ENCODE measurements at places on chromosomes 7 and 10.

GRCh38 chr7:93228302-93228701 lies 2.0 kb upstream of the HEPACAM2 start:
- peak; percentile 55 for DNase-seq

DNA sequence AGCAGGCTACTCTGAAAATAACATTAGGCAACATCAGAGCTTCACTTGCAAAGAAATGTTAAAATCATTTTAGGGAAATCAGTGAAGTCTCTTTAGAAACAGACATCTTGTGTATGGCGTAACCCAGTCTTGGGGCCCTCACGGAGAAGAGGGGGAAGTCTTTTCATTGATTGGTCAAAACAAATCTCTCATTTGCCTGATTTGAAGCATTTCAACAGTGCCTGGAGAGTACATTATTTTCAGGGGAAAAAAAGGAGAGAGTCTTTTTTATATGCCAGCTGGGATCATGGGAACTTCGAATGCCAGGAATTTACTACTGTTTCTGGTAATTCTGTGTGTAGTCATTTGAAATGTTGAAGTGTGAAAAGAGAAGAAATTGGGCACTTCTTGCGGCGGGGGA lies 471.4 kb downstream of the PLXDC2 start:
- DNase-seq = no peak

DNA sequence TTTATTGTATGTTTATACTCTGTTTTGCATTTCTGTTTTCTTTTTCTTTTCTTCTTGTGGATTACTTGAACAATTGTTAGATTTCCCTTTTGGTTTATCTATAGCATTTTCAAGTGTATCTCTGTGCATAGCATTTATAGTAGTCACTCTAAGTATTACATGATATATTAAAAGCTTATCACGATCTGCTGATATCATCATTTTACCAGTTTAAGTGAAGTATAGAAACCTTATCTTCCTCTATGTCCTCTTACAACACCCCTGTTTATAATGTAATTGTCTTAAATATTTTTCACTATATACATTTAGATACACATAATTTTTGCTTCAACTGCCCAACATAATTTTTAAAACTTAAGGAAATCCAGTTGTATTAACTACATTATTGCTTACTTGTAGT lies 513.9 kb upstream of the CELF2 start:
- DNase-seq = no peak

GRCh38 chr7:66304536-66304935 lies 99.4 kb downstream of the TPST1 start:
- DNase-seq = no peak

DNA sequence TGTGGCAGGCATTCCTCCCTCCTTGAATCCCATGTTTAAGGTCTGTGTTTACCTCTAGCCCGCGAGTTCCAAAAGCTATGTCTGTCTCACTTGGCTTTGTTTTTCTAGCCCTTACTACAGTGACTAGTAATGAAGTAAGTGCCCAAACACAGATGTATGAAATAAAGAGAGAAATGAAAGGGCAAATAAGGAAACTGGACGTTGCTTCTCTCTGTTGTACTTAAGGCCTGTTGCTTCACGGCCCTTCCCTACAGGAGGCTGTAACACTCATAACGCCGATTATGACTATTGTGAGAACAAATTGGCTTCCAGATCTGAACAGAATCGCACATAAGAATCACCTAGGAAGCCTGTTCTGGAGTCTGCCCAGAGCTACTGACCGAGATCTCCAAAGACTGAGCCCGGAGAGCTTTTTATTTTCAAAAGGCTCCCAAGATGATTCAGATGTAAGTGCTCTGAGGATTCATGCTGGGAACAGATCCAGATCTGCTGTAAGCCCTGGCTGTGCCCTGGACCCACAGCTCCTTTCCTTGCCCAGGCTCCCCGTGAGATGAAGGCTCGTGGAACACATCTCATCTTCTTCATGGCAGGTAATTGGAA lies 432.6 kb downstream of the SDK1 start:
- DNase-seq = no peak

GRCh38 chr10:110641256-110641655 lies 2.9 kb upstream of the RBM20 start:
- no peak for DNase-seq

DNA sequence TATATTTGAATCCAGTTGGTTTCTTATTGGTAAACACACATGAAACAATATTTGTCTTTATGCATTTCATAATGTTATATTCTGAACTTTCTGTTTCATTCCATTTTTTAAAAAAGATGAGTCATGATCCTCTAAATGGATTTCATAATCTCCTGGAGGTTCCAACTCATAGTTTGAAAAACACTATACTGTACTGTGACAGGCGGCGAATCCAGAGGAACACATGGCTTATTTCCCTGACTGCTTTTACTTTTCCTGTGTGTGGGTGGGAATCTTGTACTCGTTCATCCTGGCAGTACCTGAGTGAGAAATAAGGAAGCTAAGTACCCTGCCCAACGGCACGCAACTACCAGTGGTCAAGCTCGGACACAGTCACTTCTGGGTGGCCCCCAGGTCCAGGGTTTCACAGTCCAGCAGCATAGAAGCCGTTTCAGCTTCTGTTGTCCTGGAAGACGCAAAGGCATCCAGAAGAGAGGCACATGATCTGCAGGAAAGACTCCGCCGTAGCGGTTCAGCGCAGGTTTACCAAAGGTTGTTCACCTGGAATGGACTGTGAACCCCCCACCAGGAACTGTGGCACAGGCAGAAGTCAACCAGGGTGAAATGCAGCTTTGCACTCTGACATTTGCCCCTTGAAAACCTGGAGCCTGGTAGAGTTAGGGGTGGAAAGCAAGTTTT lies 117.7 kb downstream of the CCNY start:
- peak; percentile 60 for DNase-seq

GRCh38 chr7:129591868-129592267 lies 19.7 kb upstream of the NRF1 start:
- no peak for DNase-seq

GRCh38 chr7:2195400-2196246 lies 37.1 kb downstream of the MAD1L1 start:
- no peak for DNase-seq

- peak; percentile 89 for DNase-seq
Measured at GRCh38 chr7:135763261-135763660, 14.6 kb upstream of the FAM180A start.

DNA sequence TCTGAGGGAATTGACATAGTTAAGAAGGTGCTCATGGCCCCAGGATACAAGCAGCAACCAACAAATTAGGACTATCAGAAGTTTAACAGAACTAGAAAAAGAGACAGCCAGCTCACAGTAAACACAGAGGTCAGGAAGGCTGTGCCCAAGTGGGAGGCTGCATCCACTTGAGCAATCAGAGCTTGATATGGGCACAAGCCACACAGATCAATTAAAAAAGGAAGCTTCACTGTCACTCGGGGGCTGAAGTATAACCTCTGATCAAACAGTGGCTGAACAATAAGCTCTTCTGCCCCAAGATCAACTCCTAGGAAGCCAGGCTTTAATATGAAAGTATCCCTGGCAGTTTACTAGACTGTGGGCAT lies 40.0 kb downstream of the ZNF438 start:
- DNase-seq = no peak

GRCh38 chr7:66050990-66051448 lies 24.6 kb upstream of the ASL start:
- peak; percentile 97 for DNase-seq

- DNase-seq = no peak
Measured at GRCh38 chr10:43361547-43362190, 9.8 kb upstream of the FXYD4 start.

DNA sequence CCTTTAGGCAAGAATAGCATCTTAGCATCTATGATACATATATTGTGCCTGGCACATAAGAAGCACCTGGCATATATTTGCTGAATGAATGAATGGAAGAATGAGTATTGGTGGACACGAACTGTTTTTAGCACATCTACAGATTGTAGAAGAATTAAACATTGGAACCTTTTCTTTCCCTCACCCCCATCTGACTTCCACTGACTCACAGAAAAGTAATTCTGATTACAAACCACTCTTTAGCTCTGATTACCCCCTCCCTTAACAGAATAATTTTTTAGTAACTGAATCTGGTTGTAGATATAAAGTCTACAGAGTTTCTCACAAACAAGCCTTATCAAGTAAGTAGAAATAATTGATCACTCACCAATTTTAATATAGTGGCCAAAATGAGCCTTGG lies 31.9 kb downstream of the SLC26A4 start:
- DNase-seq = no peak

DNA sequence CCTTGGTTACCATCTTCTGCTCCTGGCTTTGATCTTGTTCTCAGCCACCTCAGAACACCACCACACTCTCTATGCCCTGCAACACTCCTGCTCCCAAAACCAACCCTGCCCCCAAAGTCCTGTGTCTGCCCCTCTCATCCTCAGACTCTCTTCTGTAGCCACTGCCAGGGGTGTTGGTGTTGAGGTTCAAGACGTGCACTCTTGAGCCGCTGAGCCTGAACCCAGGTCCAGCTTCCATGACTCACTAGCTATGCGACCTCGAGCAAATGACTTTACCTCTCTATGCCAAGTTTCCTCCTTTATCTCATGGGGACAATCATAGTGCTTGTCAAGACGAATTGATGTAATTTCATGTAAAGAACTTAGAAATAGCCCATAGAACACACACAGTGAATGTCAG lies 840 bp upstream of the ATP6V0A4 start:
- no peak for DNase-seq

GRCh38 chr10:46550795-46551700 lies 5.4 kb downstream of the GPRIN2 start:
- no peak for DNase-seq

- no peak for DNase-seq
Measured at GRCh38 chr10:48759113-48759901, 74.6 kb downstream of the WDFY4 start.

DNA sequence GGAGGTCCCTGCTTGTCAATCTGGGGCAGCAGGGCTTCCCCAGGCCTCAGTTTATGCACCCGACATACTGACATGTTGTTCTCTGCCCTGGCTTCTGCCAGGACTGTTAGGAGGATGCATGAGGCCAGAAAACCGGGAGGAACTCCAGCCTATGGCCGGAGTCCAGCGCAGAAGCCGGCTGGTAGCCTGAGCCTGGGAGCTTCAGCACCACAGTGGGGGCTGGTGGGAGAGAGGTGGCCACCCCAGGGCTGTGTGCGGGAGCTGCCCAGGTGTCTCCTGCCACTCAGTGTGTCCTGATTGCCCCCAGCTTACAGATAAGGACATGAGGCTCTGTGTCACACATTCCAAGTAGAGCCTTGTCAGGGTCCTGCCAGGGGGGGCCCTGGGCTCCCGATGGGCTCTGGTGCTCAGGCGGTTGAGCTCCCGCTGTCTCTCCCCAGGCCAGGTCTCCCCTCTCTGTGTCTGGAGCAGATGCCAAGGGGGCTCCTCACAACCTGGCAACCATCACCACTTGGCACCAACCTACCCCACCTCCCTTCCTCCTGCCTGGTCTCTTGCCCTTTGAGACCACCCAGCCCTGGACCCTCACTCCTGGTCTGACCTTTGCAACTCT lies 32.3 kb downstream of the PPIF start:
- DNase-seq = no peak

GRCh38 chr7:158111906-158112570 lies 475.6 kb downstream of the PTPRN2 start:
- DNase-seq = no peak

DNA sequence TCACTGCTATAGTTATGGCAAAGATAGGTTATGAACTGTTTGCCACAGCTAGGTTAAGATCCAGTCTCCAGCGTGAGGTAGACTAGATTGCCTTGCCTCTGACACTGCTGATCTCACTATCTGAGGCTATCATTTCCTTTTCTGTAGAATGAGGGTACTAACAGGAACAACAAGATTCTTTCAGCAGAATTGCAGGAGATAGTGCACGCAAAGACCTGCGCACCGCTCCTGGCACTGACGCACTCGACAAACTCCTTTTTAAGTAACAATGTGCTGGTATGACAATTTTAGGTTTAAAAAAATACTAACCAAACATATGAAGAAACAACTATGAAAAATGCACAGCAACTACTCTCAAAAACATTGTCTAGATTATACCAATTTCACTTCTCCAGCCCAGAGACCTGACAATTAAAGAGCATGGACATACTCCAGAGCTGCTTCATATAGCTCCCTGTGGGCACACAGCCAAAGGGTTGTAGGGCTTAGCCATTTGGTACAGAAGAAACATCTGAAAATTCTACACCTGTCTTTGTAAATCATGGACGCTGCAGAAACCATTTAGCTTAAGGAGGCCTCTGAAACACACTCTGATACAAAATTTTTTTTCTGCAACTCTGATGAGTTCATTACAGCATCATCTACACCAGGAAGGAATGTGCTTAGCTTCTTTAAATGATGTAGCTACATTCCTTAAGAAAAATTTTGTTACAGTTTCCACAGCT lies 7.8 kb downstream of the ADAM12 start:
- peak; percentile 50 for DNase-seq

- no peak for DNase-seq
Measured at GRCh38 chr7:142894112-142894984, 8.8 kb upstream of the TRPV6 start.

DNA sequence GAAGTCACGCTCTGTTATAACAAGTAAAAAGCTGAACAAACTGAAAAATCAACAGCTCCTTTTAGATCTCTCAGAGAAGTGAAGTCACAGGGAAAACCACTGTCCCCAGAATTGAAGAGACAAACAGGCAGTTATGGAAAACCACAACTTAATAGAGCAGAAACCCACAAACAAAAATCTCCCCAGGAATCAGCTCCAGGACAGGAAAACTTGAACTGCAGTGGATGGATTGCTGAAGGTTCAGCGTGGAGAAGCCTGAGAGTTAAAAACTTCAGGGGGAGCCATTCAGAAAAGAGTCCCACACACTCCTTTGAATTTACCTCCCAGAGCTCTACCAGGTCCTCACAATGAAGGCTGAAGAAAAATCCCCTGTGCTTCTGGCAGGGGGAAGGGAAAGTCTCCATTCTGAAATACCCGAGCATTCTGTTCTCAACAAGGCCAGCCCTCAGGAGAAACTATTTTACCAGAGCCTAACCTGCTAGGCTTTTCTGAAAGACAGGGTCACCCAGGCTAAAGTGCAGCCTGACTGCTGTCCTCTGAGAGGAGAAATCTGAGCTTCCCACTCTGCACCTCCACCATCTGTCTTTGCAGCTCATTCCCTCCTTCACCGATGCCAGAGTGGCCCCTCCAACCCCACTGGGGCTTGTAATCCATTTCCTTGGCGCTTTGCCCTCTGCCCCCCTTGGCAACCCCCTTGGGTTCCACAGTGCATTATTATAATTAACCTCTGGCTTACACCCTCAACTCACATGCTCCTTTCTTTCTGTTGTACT lies 65.0 kb upstream of the CCNY start:
- no peak for DNase-seq

GRCh38 chr10:2212244-2212834 lies 475.0 kb upstream of the ADARB2 start:
- DNase-seq = no peak

DNA sequence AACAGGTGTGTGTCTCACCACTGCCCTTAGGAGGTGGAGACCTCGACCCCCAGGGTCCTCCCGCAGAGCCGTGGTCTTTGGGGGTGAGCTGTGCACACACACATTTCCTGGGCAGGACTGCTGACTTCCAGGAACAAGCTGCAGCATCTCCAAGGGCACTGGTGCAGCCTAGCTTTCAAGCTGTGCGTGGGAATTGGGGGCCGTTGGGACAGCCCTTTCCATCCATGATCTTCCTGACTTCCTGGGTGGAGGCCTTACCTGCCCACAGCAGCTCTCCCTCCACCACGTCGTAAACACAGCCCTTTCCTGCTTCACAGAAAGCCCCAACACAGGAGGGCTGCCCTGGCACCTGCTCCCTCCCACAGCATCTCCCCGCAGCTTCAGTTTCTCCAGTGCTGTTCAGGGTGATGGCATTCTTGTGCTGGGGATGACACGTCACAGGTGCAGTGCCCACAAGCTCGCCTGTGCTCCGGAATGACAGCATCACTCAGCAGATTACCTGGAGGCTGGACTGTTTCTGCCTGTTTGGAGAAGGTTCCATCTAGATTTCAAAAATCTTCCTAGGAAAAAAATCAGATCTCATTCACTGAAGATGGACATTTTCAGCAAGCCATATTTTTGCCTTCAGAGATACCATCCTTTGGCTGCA lies 208.0 kb upstream of the PPP2R2D start:
- no peak for DNase-seq

Measured in fibroblast of skin of scalp (primary cell).